Stimulated activated CD4-positive, alpha-beta T cell treated with anti-CD3 and anti-CD28 coated beads, Interleukin-12 subunit alpha, Interleukin-12 subunit beta, amount 100 ng/mL, for 4 hours (primary cell): ENCODE measurements at places on chromosomes 7 and 10.

DNA sequence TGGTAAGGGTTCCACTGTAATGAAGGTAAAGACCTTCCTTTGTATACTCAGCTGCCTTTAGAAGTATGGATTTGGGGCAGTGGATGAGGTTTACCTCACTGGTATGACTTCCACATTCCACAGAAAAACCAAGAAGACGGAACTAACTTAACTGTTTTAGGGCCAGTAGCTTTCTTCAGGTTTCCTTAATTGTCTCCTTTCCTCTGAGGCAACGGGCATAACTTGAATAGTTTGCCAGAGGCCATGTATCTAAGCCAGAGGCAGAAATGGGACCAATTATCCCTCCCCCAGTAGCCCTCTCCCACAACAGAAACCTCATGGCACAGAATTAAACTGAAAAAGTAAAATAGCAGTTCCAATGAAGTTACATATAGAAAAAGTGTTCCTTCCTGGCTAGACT lies 281.7 kb downstream of the PHTF2 start:
- no peak for DNase-seq

DNA sequence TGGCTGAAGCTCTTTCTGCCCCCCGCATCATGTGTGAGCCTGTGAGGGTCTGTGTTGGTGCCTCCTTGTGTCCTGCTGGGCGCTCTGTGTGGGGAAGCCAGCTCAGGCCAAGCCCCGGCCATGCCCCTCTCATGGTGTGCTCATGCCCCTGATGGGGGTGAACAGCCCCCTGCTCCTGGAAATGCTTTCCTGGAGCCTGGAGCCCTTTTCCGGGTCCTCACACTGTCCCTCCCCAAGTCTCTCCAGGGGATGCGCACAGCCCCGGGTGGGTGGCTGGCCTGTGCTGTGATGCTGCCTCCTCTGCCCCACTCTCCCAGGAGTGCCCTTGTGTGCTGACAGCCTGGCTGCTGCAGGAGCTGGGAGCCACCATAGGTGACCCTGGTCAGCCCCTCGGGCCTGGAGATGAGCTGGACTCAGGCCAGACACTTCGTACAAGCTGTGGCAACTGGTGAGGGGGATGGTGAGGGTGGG lies 20.8 kb upstream of the ZNF862 start:
- no peak for DNase-seq

DNA sequence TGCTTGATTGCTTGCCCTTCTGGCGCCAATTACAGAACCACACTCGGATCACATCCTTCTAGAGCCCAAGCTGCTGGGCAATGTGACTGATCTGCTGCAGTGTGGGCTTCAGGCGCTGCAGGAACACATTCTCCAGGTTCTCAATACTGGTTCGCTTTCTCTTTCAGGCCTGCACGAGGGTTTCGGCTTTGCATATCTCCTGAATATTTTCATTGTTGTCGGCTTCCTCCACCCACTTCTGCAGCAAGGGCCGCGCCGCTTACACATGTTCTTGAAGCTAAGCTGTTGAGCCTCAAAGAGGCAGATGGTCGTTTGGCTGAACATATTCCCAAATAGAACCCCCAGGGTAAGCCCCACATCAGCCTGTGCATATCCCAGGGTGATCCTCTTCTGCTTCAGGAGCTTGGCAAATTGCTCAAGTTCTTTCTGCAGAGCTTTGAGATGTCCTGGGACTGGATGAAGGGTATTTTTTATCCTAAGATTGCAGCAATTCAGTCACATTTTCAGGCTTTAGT lies 64.6 kb downstream of the HERC4 start:
- no peak for DNase-seq

DNA sequence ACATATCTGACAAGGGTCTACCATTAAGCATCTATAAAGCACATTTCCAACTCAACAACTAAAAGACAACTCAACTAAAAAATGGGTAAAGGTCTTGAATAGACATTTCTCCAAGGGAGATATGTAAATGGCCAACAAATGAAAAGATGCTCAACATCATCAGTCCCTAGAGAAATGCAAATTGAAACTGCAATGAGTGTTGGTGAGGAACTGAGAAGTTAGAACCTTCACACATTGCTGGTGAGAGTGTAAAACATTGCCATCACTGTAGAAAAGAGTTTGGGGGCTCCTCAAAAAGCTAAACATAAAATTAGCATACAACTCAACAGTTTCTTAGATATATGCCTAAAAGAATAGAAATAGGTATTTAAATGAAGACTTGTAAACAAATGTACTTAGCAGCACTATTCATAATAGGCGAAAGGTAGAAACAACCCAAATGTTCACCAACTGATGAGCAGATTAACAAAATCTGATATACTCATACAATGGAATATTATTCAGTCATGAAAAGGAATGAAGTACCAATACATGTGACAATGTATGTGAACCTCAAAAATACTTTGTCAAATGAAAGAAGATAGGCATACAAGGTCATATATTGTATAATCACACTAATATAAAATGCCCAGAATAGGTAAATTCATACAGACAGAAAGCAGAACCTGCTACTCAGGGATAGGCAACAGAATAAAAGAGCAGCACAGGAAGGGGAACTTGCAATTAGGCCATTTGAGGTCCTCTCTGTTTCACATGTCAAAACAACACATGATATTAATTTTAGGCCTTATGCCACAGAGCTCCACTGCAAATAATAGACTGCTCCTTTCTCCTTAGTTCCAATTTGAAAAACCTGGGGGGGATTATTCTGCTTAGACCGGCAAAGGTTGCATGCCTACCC lies 10.6 kb upstream of the LRRC72 start:
- DNase-seq: no peak

- no peak for DNase-seq
Observed at GRCh38 chr7:28132959-28133870, 47.4 kb downstream of the JAZF1 start.

- peak; percentile 50 for DNase-seq
Observed at GRCh38 chr10:6239213-6239991, 36.7 kb downstream of the PFKFB3 start.

DNA sequence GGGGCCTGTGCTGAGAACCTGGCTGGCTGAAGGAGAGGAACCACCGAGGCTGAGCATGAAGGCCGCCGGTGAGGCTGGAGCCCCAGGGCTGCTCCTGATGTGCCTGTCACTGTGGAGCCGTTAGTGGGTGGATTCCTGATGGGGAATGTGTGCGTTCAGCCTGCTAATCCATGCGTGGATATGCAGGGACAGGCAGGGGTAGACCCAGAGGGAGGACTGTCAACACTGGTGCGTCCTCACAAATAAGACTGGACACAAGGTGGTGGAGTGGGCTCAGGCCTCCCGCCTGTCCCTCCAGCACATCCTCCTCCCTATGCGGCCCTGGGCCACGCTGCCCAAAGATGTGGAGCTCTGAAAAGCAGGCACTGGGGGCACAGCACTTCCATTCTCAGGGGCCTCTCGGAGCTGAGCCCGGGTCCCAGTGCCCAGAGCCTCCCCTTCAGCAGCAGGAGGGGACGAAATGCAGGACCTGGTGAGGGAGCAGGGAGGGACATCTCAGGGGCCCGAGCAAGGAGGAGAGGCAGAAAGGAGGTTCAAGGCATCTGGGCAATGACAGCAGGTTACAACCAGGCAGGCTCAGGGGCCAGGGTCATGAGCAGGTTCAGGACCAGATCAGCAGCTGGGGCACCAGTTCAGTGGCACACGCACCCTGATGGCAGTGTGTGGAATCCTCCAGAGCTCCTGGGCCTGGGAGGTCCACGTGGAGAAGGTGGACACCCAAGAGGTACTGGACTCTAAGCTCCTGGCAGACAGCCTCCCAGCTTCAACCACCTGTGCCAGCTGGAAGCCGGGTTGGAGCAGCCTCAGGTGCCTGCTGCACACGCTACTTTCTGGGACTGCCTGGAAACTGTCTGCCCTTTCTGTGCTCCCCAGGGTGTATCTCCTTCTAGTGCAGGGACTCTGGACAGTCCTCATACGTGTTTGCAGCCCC lies 33.5 kb upstream of the ANTXRL start:
- no peak for DNase-seq

GRCh38 chr7:404812-405488 lies 114.7 kb downstream of the PDGFA start:
- no peak for DNase-seq

- no peak for DNase-seq
Observed at GRCh38 chr7:6607651-6608051, 7.8 kb upstream of the ZNF853 start.

- DNase-seq: no peak
Observed at GRCh38 chr7:94913391-94913790, 6.0 kb downstream of the PPP1R9A start.

DNA sequence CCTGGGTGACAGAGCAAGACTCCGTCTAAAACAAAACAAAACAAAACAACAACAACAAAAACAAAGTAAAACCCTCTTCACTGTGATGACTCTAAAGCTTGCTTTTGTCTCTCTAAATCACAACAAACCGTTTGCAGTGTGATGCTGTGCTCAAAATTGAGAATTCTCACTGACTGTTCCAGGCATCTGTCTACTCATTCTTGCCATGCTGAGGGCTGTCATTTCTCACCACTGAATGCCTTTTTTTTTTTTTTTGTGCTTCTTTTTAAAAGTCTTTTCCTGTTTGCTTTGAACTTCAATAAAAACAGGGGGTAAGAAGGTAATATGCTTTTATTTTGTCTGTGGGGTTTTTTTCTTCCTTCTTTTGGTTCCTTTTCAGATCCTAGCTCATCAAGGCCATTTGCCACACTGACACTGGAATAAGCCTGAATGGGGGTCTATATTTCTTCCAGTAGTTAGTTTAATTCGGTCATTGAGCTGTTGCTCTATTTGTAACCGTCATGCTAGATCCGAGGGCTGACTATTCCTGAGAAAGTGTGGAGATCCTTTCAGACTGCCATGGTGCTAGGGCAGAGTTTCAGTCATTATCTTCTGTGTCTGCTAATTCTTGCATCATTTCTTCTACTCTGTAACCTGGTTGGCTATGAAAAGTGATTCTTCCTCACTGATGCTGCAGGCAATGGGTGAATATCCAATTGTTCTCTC lies 10.6 kb downstream of the FAS start:
- no peak for DNase-seq
